ENCODE measurements at places on chromosomes 2 and 18.

GRCh38 chr2:66344087-66344663, 90.8 kb upstream of the MEIS1 start:
- no peak for DNase-seq

- peak; percentile 8 for DNase-seq
Measured at GRCh38 chr2:105235388-105236059, 6.0 kb upstream of the GPR45 start.

- DNase-seq: no peak
Measured at GRCh38 chr2:147365622-147366021, 479.2 kb upstream of the ACVR2A start.

DNA sequence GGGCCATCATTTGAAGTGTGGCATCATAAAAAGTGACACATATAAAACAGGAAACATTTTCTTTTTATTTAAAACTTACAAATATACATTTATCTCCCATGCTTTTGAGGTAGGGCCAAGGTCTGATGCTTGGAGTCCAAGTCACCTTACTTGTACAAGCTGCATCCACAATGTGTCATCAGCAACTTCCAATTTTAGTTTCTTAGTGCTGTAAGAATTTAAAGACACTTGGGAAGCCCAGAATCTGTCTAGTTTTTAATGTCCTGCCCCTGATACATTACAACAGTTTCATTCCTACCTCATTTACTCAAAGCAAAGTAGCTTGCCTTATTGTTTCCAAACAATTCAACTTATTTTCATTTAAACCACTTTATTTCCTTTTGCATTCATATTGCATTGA, 297.7 kb downstream of the MTX2 start:
- DNase-seq: no peak

GRCh38 chr2:145119225-145119624, 599.3 kb upstream of the ZEB2 start:
- DNase-seq: no peak

DNA sequence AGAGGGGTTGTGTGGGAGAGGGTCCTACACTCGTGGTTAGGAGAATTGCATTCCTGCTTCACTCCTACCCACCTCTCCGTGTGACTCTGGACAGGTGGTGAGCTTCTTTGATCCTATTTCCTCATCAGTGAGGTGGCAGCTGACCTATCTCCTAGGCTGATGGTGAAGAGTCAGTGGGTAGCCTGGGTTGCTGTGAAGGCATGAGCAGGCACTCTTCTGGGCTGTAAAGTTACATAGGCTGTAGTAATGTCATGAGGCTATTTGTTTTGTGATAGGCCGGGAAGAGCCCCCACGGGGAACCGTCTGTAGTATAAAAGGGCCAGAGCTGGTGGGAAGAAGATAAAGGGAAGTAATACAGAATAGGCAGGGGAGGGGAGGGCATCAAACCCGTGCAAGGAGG, 83.8 kb downstream of the TMEM247 start:
- no peak for DNase-seq

GRCh38 chr2:26491563-26492167, 13.7 kb upstream of the OTOF start:
- no peak for DNase-seq

Data from esophagus squamous epithelium (tissue), 5 donors.